ENCODE measurements at places on chromosomes 11 and 22.

GRCh38 chr11:68831124-68831523 lies 10.6 kb downstream of the CPT1A start:
- no peak for DNase-seq

GRCh38 chr11:75337195-75337654 lies 14.2 kb downstream of the ARRB1 start:
- no peak for DNase-seq

GRCh38 chr11:8415195-8415594 lies 151.5 kb upstream of the LMO1 start:
- no peak for DNase-seq

DNA sequence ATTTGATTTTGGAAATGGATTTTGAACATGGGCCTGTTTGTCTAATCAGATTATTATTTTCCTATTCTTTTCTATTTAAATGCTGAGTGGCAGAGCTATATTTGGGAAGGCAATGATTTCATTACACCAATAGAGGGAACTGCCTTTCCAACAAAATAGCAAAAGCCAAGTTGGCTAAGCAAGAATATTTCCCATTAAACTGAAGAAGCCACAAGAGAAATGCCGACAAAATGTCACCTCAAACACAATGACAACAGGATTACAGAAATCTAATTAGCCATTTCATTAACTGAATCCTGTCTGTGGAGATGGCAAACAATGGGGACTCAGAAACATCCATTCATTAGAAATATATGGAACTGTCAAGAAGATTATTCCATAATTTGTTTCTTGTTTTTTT lies 1593.1 kb upstream of the RAG2 start:
- DNase-seq, result no peak

GRCh38 chr11:13183094-13183825 lies 94.3 kb upstream of the BMAL1 start:
- DNase-seq, result no peak

GRCh38 chr11:11349870-11350337 lies 3.1 kb downstream of the CSNK2A3 start:
- no peak for DNase-seq

DNA sequence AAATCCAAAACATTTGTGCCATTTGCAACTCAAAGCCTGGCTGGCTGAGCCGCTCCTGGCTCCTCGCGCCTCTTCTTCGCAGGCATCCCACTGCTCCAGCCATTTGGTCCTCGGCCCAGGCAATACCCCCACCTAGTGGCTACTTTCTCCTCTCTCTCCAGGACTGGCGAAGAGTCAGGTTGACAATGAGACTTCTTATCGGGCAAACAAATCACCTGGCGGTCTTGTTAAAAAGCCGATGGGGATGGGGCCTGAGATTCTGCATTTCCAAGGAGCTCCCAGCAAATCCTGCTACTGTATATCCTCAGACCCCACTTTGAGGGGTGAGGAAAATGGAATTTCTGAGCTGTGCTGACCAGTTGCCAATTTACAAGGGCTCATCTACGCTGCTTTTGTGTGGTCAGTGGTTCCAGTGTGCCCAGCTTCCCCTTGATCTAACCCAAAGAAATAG lies 89.0 kb downstream of the ISX start:
- no peak for DNase-seq

GRCh38 chr11:78194490-78194889 lies 5.8 kb downstream of the USP35 start:
- DNase-seq, result no peak

DNA sequence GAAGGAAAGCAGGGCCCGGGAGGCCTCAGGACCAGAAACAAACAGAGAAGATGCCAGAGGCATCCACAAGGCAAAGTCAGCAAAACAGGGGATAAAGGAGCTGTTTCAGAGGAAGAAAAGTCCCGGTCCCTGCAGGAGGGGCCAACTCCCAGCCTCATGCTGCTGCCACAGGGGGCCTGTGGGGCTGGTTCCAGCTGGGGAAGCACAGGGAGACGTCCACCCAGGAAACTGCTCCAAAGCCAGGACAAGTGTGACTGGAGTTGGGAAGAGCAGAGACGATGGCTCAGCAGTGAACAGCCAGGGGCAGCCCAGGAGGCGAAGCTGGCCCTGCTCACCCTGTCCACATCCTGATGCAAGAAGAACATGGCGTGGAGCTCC lies 454.4 kb downstream of the BRD1 start:
- DNase-seq, result no peak

- no peak for DNase-seq
Observed at GRCh38 chr22:40408718-40409612, 38.6 kb downstream of the SGSM3 start.

- DNase-seq, result no peak
Observed at GRCh38 chr11:93686226-93686625, 24.7 kb downstream of the CEP295 start.

DNA sequence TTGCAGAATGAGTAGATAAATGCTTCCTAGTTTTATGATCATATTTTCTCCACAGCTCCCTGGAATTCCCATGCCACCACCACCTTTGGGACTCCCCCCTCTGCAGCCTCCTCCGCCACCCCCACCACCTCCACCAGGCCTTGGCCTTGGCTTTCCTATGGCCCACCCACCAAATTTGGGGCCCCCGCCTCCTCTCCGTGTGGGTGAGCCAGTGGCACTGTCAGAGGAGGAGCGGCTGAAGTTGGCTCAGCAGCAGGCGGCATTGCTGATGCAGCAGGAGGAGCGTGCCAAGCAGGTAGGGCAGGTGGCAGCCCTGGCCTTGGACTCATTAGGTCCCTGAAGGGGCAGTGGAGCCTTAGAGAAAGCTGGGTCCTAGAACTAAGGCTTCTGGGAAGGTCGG lies 2.9 kb downstream of the SF3B2 start:
- DNase-seq, result no peak

DNA sequence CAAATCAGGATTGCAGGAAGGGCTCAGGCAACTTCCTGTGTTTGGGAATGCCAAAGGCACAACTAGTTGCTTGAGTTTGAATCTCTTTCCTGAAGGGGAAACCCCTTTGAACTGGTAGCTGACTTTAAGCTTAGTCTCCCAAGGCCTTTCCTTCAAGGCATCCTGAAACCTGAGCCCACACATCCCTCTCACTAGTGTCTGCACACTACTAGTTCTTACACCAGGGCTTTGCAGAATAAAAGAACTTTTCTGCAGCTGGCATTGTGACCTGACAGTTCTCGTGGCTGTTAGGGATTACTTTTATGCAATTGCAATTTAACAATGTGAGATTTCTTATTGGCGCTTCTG lies 95.4 kb downstream of the EXT2 start:
- no peak for DNase-seq

GRCh38 chr22:44089717-44090570 lies 65.8 kb downstream of the PARVB start:
- no peak for DNase-seq

DNA sequence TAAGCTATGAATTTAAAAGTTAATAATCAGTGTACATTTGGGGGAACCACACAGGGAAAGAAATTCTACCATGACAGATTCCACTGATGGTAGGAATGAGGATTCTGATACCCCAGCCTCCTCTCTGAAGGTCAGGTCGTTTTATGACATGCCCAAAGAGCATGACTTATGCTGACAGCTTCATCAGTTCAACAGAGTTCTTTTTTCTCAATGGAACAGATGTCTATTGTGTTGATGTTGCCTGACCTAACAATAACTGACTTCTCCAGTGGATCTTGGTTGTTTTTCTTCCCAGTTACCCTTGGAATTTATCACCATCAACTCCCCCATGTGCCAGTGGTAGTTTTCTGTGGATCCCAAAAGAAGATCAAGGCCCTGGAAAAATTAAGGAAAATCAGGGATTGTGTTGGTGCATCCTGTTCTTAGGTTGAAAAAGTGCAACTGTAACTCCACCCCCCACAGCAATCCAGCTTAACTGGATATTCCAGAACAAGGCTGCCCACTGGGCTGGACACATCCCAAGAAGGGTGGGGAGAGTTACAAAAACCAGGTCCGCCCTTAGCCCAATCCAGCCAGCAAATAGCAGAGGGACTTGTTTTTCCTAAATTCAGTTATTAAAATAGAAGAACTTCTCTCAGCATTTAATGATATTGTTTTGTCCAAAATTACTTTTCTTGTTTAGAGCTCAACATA lies 31.5 kb upstream of the CAT start:
- no peak for DNase-seq

DNA sequence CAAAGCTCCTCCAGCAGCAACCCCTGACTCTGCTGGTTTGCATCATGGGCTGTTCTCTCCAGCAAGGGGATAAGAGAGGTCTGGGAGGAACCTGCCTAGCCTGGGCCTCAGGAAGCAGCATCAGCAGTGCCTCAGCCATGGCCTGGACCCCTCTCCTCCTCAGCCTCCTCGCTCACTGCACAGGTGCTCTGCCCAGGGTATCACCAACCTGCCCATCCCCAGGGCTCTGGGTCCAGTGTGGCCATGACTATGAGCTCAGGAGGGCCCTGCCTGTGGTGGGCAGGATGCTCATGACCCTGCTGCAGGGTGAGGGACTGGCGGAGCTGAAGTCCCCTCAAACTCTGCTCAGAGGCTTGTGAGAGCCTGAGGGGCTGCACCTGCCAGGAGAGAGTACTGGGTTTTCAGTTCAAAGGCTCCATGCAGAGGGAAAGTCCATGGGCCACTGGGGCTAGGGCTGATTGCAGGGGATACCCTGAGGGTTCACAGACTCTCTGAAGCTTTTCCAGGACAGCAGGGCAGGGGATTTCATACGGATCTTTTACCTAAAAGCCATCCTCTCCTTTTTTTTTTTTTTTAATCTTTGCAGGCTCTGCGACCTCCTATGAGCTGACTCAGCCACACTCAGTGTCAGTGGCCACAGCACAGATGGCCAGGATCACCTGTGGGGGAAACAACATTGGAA lies 115.8 kb upstream of the IGLL5 start:
- no peak for DNase-seq

DNA sequence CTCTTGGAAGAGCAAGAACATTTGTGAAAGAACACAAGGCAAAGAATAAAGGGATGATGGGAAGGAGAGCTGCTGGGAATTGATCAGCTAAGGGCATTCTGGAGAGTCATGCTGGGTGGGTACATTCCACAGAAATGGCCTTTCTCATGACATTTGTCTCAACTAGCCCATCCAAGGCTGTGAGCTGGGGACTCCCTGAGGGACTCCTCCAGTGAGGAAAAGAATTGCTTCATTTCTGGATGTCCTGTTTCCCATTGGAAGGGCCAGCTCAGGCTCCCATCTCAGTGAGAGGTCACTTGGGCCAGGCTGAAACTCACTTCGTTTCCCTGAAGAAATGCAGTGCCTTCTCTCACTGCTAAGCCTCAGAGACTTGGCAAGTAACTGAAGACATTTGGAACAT lies 106.8 kb downstream of the CD44 start:
- no peak for DNase-seq

- DNase-seq, result no peak
Observed at GRCh38 chr11:77039491-77040400, 5.5 kb downstream of the B3GNT6 start.

- no peak for DNase-seq
Observed at GRCh38 chr11:283405-284104, 5.3 kb downstream of the NLRP6 start.

GRCh38 chr11:72352859-72353551 lies 81.3 kb downstream of the CLPB start:
- DNase-seq, result no peak

Data from T-helper 9 cell (primary cell).